ENCODE measurements at places on chromosomes 5 and 9.

GRCh38 chr5:149684371-149684770 lies 45.7 kb upstream of the PPARGC1B start:
- no peak for DNase-seq

DNA sequence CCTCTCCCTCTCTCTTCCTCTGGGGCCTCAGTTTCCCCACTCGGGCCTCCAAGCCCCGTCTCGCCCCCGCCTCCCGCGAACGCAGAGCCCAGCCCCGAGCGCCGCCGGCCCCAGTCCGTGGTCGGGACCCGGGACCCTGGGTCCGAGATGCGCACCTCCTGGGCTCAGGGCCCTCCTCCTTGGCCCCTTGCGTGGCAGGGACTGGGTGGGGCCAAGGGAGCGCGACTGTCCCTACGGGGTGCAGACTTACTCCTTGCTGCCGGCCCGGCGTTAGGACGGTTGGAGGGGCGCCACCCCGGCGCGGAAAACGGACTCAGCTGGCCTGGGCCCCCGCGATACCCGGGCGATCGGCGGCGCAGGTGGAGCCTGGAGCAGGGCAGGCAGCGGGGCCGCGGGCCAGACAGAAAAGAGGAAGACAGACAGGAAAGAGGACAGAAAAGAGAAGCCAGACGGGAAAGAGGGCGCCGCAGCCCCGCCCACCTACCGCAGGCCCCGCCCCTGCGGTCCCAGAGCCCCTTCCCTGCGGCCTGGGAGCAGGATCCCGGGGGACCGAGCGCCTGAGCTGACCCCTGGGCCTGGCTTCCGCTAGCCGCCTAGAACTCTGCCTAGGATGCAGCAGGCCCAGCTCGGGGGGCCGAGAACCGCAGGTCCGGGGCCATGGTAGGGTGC lies at the start of gene GBGT1:
Gene GBGT1, minus strand, starts transcription at position 411 of the 669 bp plus-strand sequence. CDS start 1,502 bp downstream, outside the sequence.
- DNase-seq: no peak

GRCh38 chr5:156879665-156880285 lies 29.7 kb downstream of the PPP1R2B start:
- no peak for DNase-seq

DNA sequence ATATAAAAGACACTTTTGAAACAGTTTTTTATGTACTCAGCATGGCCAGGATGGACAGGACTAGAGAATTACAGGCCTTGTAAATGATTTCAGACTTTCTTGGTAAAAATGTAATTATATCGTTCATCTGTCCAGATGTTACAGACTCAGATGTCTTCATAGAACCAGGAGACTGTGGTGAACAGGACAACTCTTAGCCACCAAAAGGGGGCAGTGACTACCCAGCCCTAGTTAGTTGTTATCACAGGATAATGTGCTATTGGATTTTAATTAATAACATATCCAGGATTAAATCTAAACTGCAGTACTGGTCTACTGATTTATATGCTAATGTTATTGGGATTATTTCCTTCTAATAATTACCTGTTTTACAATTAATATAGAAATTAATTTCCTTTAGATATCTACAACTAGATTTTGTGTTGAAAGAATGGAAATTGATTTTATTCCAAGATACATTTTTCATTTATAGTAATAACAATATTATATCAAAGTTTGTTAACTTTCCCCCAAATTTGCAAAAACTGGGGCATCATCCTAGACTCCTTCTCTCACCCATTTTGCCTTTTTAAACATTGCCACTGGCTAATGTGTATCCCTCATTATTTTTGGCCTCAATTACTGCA lies 99.4 kb downstream of the MTREX start:
- DNase-seq: no peak

GRCh38 chr9:68991457-68991856 lies 22.5 kb downstream of the PRKACG start:
- no peak for DNase-seq

DNA sequence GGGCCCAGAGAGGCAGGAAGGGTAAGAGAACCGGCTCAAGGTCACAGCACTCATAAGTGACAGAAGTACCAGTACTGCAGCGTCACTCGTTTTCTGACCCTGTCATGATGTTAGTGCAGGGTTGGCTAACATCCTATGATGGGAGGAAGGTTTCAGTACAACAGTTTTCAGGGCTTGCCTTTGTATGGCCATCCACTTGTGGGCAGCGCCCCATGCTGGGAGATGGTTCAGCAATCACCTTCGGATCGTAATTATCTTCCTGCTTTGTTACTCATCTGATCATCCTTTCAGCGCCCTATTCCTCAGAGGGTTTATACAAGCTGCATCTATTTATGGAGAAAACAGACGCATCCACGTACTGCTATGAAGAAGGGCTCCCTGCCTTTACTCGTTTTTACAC lies 2.4 kb downstream of the MAP1B start:
- DNase-seq: no peak

DNA sequence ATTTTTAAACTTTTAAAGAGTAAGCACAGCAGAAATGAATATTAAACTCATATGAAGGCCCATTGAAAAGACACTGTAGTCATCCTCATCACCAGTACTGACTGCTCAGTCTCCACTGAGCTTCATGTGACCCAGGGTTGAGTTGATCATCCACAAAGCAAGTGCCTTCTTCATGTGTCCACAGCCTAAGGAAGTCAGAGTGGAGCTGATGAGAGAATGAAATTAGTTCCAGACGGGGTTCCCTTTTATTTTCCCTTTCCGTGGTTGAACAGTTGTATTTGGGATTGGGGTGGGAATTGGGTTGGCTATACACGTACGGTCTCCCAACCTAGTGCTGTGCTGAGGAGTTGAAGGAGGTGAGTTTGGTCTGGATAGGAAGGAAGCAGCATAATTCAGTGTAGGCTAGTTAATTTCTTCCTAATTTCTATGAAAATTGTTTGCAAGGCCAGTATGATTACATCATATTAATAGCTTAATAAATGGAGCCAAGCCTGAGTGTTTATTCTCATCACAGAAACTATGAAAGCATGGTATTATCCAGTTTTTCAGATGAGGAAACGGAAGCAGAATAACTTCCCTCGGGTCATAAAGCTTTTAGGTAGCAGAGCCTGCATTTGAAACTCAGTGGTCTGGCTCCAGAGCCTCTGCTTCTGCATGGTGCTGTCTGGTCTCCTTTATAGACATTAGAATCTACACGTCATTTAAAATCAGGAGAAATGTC lies 103.9 kb upstream of the DMRT1 start:
- no peak for DNase-seq

GRCh38 chr5:37626266-37626665 lies 213.6 kb downstream of the GDNF start:
- DNase-seq: no peak

- no peak for DNase-seq
These were observed 27.7 kb upstream of the SLC12A7 start for GRCh38 chr5:1139331-1140170.

GRCh38 chr5:146622391-146622790 lies 106.4 kb upstream of the GPR151 start:
- no peak for DNase-seq

DNA sequence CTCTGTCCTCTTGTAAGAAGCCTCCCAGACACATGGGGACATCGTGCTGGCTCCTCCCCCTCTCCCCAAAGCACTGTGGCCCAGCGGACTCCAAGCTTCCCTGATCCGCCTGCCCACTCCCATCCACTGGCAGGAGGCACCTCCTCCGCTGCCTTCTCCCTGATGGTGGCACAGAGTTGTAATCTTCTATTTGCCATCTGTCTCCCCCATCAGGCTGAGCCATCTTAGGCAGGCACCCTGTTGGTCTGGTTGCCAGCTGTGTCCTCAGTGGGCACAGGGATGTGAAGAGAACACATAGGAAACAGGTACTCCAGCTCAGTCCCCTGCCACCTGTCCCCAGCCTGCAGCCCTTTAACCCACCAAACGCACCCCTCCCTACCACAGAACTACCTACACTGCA lies 5.4 kb upstream of the ZDHHC12 start:
- no peak for DNase-seq

DNA sequence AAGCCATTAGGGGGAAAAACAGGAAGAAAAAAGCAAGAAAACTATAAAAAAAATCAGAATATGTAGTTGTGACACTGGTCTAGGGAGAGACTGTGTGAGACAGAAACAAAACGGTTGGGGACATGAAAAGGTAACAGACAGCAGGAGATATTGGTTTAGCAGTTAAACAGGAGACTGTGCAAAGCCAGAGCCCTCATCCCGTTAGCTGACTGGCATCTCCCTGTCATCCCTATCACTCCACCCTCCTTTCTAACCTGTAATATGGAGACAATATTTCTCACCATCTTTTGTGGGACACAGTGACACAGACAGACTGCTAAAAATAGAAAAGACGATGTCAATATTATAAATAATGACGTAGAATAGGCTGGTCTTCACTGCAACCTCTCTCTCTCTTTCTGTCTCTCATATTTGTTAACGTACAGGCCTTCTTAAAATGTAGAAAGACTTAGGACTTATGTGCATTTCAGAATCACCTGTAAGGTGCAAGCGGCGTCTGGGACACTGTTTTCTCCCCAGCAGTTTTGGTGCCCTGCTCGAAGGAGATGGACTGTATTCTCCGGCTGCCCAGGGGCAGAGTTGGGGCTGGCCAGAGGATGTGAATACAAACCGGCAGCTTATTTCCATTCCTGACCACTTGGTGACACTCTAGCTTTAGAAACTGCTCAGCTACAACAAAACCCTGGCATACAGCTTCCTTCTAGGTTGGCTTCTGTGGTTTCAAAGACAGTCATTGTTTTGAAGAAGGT lies 190.6 kb downstream of the MAT2B start:
- no peak for DNase-seq

DNA sequence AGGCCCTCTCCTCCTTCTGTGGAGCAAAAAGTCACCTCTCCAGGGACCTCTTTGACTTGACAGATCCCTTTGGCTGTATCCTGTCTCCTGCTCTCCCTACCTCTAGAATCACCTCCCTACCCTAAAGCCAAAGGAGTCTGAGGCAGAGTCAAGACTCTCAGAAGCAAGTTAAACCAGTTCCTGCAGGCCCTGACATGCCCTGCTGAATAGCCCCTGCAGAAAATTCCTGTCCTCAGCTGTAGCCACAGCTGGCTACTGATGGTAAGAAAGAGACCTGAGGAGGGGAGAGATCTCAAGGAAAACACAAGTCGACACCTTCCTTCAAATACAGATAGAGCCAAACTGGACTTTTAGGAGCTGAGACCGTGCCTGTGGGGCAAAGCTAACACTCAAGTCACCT lies 23.7 kb upstream of the UBAP2 start:
- DNase-seq: no peak

- DNase-seq: no peak
These were observed 48.6 kb downstream of the ARHGEF28 start for GRCh38 chr5:73674669-73675004.

DNA sequence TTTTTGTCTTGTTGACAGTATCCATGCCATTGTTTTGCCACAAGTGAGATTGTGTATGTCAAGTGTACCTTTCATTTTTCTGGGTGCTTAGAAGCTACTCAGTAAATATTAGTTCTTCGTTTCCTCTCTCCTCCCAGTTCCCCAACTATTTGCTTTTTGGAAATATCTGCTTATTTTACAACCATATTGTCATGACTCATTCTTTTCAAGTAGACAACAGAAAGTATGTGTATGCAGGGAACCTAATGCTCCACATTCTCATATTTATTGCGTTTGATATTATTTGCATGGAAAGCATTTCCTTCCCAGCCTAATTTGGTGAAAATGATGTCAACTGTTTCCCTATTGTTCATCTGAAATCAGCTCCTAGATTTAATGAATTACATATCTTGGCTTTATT lies 483.7 kb upstream of the RIOK2 start:
- no peak for DNase-seq

DNA sequence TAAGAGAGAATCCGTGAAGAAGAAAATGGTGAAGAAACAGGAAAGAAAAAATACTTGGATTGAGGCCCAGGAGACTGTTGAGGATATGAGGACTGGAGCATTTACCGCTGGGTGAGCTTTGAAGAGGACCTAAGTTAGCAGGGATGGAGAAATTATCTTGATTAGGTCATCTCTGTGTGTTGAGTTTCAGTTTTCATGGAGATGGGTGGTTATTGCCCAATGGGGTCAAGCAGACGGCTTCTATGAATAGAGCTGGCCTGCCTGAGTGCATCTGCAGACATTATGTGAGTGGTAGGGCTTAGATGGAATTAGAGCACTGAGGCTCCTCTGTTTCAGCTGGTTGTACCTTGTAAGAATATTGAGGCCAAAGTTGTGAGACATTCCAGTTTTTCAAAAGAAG lies 245.4 kb upstream of the FBXL7 start:
- no peak for DNase-seq

GRCh38 chr5:101686536-101687157 lies 609.4 kb downstream of the SLCO4C1 start:
- no peak for DNase-seq

GRCh38 chr9:110224583-110224982 lies 16.6 kb upstream of the C9orf152 start:
- DNase-seq: no peak

DNA sequence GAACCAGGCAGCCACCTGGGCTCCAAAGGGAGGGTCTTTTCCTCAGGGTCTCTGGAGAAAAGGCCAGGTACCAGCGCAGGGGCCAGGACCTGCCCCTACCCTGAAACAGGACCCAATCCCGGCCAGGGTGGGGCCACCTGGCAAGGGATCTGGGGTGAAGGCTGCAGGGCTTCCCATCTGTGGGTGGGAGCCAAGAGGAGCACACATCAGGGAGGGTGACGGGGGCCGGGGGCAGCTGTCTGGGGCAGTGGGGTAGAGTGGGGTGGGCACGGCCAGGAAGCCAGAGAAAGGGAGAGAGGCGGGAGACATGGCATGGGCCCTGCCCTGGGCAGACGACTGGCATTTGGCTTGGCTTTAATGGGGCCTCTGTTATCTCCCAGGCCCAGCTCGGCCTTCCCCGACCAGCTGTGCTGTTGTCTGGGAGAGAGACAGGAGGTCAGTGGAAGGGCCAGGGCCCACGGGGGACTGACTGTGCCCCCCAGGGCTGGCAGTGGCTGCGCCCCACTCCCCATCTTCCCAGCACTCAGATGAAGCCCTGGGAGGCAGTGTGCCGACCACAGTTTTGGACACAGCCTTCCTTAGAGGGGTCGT lies 57.2 kb upstream of the RNF130 start:
- no peak for DNase-seq

DNA sequence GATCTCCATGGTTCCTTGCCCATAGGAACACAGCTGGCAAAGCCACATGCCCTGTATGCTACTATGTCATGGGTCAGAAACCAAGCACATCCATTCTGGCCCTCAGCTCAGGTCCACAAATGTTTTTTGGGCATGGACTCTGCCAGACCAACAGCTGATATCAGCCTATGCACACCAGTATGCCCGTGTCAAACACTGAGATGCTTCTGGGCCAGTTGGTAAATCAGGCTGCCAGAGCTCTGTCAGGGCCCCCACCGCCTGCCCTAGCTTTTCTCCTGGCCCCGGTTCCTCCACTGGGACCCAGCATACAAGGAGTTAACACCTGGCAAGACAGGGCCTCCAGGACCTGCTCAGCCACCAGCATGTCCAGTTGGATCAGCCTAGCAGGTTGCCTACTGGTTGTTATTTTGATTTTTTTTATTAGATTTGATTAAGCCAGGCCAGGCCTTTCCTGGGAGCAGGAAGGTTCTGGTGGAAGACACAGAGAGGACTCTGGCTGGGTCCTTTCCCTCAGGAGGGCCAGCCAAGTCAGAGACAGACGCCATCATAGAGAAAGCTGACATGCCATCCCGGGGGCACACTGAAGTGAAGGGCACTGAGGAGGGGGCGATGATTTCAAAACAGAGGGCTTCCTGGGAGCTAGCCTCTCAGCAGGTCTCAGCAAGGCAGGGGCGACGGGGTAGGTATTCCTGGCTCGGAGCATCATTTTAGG lies 65.8 kb downstream of the TSTD2 start:
- peak; percentile 29 for DNase-seq
